Upper lobe of left lung (tissue), 6 donors: ENCODE measurements at places on chromosomes 11 and 22. TPM values are rescaled to one million over a fixed set of nuclear protein-coding genes. Genes with fewer than 3 reads are reported as not detected.

The TMPRSS5 gene
- 2.4 TPM for total RNA-seq

- H3K27ac ChIP-seq = no peak overlapping the region
- H3K4me3 ChIP-seq = no peak overlapping the region
- peaks cover 55% of the 10 kb centered on the region for H3K36me3 ChIP-seq
- peaks cover 9% of the 10 kb centered on the region for H3K4me1 ChIP-seq
These were observed 8.1 kb downstream of the RIC8A start for GRCh38 chr11:215581-216037.

The CADM1 gene
- total RNA-seq = 102 TPM

DNA sequence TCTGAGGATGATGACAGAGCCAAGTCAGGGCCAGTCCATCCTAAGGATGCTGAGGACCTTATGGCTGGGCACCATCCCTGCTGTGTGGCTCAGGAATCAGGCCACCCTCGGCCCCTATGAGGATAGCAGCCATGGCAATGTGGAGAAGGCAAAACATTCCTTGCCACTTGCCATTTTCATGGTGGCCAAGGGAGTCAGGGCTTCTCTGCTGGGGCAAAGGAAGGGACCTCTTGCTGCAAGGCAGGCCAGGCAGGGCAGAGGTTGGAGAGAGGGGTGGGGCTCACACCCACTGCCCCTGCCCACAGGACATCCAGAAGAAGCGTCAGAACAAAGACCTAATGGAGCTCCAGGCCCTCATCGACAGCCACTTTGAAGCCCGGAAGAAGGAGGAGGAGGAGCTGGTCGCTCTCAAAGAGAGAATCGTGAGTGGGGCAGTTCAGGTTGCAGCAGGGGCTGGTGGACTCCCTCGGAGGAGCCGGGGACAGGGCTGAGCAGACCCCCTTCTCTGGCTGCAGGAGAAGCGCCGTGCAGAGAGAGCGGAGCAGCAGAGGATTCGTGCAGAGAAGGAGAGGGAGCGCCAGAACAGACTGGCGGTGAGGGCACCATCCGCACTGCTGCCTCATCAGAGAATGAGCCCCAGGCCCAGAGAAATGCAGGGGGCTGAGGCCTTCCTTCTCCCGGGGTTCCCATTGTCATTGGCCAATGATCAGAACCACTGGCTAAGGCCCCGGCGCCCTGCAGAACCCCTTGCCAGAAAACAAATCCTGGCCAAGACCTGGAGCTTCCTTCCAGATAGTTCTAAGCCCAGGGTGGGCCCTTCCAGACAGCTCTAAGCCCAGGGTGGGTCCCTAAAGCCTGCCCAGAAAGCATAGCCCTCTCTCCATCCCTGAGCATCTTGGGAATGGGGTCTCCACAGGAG, 13.5 kb upstream of the MRPL23 start:
- no peak overlapping the region for H3K4me3 ChIP-seq
- no peaks in the 10 kb centered on the region for H3K27me3 ChIP-seq
- H3K27ac ChIP-seq = no peak overlapping the region
- no peak for DNase-seq

- no peak for DNase-seq
- H3K27ac ChIP-seq = no peak overlapping the region
- H3K4me3 ChIP-seq = no peak overlapping the region
- H3K27me3 ChIP-seq = no peaks in the 10 kb centered on the region
- H3K36me3 ChIP-seq = peaks cover 10% of the 10 kb centered on the region
These were observed 4.8 kb downstream of the SLC35C1 start for GRCh38 chr11:45809456-45810395.

- no peaks in the 10 kb centered on the region for H3K36me3 ChIP-seq
- H3K27ac ChIP-seq = no peak overlapping the region
- no peak for DNase-seq
- H3K4me1 ChIP-seq = peaks cover 5% of the 10 kb centered on the region
- H3K27me3 ChIP-seq = no peaks in the 10 kb centered on the region
These were observed 219.6 kb upstream of the SESN3 start for GRCh38 chr11:95450547-95451123.

The OMP gene
- not detected for total RNA-seq

The MMP12 gene
- not detected for total RNA-seq

DNA sequence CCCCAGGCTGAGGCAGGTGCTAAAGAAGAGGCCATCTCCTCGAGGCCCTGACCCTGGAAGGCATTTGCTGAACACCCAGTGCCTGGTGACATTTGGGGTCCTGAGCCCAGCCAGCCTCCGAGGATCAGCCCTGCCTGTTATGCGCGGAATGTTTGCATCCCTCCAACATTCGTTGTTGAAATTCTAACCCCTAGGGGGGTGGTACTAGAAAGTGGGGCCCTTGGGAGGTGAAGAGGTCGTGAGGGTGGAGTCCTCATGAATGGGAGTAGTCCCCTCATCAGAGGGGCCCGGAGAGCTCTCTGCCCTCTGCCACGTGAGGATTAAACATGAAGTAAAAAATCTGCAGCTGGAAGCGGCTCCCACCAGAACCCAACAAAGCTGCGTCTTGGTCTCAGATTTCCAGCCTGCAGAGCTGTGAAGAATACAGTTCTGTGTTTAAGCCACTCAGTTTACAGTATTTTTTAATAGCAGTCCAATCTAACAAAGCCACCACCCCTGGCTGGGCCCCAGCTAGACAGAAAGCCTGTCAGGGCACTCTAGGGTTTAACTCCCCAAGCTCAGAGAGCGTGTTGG, 35.3 kb upstream of the SEPTIN5 start:
- H3K4me3 ChIP-seq = no peak overlapping the region
- DNase-seq = no peak
- H3K27me3 ChIP-seq = no peaks in the 10 kb centered on the region
- no peak overlapping the region for H3K27ac ChIP-seq
- H3K4me1 ChIP-seq = no peaks in the 10 kb centered on the region

DNA sequence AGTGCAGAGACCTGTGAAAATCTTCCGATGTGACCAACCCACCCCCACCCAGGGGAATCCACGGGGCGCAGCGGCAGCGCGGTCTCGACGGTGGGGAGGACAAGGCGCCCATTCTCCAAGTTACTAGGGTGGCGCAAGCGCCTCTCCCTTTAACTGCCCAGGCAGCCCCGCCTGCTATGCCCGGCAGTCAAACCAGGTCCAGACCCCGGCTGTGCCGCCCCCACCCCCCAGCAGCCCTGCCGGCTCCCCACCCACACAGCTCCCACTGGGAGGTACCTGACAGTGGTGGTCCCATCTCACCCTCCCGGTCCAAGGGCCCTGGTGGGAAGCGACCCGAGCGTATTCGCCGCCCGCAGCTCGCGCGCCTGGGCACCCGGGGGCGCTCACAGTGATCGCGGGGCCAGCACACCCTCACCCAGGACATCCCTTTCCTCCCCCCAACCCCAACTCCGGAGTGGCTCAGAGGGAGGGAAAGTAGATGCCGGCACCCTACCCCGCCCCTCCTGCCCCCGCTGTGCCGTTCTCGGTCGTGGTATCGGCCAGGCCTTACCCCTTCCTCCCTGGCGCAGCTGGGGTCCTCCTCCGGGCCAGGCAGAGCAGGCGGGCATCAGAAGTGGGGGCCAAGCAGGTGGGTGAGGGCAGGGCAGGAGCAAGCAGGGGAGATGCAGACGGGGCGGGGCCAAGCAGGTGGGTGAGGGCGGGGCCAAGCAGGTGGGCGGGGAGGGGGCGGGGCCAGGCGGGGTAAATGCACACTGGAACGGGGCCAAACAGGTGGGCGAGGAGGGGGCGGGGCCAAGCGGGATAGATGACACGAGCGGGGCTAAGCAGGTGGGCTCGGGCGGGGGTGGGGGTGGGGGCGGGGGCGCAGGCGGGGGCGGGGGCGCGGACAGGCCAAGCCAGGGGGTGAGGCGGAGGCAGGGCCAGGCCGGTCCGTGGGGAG, at the start of gene TRPM5:
TSS of gene TRPM5 (minus strand) at position 634 of the 940 bp plus-strand sequence. CDS start 21,478 bp downstream, outside the sequence.
- peaks cover 25% of the 10 kb centered on the region for H3K4me1 ChIP-seq
- H3K36me3 ChIP-seq = no peaks in the 10 kb centered on the region
- H3K4me3 ChIP-seq = peak within 1 kb of the TSS; percentile 58
- DNase-seq = peak; percentile 62

DNA sequence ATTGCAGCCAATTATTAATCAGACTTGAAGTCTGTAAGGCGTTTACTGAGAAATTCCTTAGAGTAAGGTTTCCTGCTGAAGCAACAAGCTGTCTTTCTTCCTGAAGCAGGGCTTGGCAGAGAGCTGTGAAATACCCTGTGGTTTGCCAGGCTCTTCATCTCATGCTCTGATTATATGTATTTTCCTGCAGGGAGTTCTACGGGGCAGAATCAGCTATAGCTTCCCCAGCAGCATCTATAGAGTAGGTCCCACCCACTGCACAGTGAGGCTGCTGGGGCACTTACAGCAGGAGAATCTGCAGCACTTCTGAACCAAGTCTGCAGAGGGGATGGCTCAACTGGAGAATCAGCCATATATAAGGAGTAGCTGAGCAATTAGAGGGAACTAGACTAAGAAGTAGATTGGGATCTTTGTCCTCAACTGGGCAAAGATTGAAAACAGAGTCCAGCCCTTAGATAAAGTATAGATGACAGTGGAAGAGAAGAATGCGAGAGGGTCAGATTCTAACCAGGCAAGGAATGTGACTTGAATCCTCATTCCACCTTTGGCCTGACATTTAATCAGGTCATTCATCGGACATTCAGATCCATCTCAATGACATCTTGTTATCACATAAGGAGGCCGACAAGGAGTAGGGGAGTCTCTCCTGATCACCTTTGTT, 37.6 kb downstream of the CNTF start:
- H3K27me3 ChIP-seq = no peaks in the 10 kb centered on the region
- no peaks in the 10 kb centered on the region for H3K36me3 ChIP-seq
- no peak overlapping the region for H3K4me3 ChIP-seq

The OR52E8 gene
- not detected for total RNA-seq

The MARK2 gene
- total RNA-seq = 60.9 TPM

The OR56A4 gene
- total RNA-seq = not detected

The CLCF1 gene
- 6.4 TPM for total RNA-seq

DNA sequence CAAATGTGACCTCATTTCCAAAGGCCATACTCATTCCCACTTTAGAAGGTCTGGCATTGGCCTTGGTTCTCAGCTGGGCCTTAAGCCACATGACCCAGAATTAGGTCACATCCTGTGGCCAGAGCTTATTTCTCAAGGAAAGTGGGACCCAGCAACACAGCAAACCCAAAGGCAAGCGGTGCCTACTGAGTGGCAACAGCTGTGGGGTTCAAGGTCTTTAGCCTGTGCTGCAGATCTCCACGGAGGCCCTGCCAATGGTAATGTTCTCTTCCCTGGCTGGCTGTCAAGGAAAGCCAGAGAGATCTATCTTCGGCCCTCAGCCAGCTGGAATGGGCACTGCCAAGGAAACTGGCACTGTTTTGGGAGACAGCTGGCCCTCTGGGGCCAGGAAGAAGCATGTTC, 41.5 kb upstream of the TP53I11 start:
- no peaks in the 10 kb centered on the region for H3K4me1 ChIP-seq
- H3K36me3 ChIP-seq = no peaks in the 10 kb centered on the region

The TSPAN32 gene
- 14.3 TPM for total RNA-seq

DNA sequence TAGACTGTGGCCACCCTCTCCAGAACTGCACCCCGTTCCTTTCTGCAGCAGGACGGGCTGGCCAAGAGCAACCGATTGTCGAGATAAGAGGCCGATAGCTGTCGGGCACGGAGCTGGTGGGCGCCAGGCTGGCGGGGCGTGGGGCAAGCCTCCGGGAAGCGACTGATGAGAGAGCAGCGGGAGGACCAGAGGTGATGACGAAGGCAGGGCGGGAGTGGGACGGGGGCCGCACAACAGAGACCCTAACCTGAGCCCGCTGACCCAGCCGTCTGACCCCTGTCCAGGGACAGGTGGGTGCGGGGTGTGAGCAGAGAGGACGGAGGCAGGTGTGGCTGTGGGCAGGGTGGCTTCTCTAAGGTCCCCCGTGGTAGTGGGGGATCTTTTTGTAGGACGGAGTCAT, 7.3 kb upstream of the BRSK2 start:
- no peak overlapping the region for H3K4me3 ChIP-seq
- H3K27me3 ChIP-seq = no peaks in the 10 kb centered on the region
- peak; percentile 86 for DNase-seq
- no peaks in the 10 kb centered on the region for H3K36me3 ChIP-seq

The MRGPRE gene
- total RNA-seq = not detected

GRCh38 chr11:3738723-3739122, 58.6 kb downstream of the NUP98 start:
- H3K27me3 ChIP-seq = no peaks in the 10 kb centered on the region
- no peaks in the 10 kb centered on the region for H3K4me1 ChIP-seq
- H3K27ac ChIP-seq = no peak overlapping the region
- H3K36me3 ChIP-seq = peaks cover 15% of the 10 kb centered on the region
- H3K4me3 ChIP-seq = no peak overlapping the region
- DNase-seq = no peak

DNA sequence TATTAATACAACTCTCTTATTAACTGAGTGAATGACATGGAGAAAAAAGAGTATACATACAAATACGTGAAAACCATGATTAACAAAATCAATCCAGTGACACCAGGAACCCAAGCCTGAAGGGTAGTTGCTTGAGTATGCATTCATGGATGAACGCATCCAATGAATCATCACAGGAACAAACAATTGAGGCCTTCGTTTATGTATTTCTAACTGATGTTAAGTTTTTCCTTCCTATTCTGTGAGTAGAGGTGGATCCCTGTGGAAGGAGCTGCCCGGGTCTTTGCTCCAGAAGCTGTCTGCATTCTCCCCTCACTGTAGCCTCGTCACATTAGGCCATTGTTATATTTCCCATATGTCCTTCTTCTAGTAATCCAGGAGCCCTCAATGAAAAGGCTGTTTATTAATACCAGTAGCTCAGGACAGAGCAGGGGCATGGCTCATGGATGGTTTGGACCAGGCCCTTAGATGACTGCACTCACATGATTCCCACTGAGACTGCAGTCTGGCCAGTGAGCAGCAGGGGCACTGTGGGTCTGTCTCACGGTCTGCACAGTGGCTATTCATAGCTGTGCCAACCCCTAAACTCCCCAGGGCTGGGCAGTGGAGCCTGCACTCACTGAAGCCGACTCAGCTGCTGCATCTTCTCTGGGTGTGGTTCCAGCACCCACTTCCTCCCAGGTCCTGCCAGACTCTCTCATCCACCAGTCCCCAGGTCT, 128.1 kb upstream of the TOP3B start:
- H3K27ac ChIP-seq = no peak overlapping the region
- DNase-seq = peak; percentile 27
- no peak overlapping the region for H3K4me3 ChIP-seq
- H3K4me1 ChIP-seq = no peaks in the 10 kb centered on the region
- no peaks in the 10 kb centered on the region for H3K27me3 ChIP-seq

GRCh38 chr11:33269822-33270221, 12.6 kb downstream of the HIPK3 start:
- peaks cover 29% of the 10 kb centered on the region for H3K4me1 ChIP-seq
- H3K27me3 ChIP-seq = no peaks in the 10 kb centered on the region
- H3K36me3 ChIP-seq = no peaks in the 10 kb centered on the region
- no peak for DNase-seq
- no peak overlapping the region for H3K4me3 ChIP-seq
- no peak overlapping the region for H3K27ac ChIP-seq
